Esophagus muscularis mucosa (tissue), 4 donors: ENCODE measurements at places on chromosomes 4 and X. TPM values are rescaled to one million over a fixed set of nuclear protein-coding genes. Genes with fewer than 3 reads are reported as not detected.

DNA sequence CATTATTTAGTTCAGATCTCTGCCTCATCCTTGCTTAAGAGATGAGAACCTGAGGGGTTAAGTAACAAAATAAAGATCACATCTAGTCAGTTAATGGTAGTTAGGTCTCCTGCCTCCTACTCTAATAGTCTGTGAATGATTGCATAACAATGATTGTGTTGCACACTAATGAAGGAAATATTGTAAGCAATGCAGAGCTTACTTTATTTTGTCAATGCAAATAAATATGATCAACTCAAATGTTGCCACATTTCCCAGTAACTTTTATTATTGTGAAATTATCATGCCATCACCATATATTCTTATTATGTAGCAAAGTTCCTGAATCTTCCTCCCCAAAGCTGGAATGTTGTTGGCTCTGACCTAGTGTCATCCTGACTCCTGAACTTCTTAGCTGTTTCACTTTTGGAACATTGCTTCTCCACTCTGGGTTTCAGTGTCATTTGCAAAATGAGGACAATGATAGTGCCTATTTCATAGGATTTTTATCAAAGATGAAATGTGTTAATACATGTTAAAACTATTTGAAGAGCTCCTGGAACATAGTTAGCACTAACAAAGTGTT is 17.0 kb upstream of the GABRA4 start:
- no peak for DNase-seq

GRCh38 chrX:10615931-10616774 is 4.2 kb downstream of the MID1 start:
- no peak for DNase-seq

The CLIC2 gene
- 12.0 TPM for total RNA-seq

The FOXR2 gene
- total RNA-seq = not detected

The MAGEB10 gene
- not detected for total RNA-seq

DNA sequence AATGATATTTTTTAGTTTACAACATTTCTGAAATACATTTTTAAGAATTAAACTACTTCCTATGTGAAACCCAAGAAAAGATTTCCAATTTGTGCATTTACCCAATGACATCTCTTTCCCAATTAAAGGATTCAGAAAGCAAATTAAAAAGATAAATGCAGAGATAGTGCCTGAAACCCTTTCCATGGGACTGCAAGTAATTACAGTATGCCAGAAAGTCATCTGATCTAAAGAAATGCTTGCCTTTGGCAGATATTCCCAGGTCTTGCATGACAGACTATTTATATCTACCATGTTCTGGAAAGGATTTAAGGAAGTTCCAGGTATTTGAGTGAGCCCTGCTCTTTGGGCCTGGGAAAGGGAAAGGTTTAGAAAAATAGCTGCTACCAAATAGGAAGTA is 41.6 kb upstream of the CXorf38 start:
- DNase-seq = no peak

The CXCL8 gene
- not detected for total RNA-seq

- DNase-seq = no peak
Measured at GRCh38 chrX:108064613-108065012, 19.7 kb downstream of the VSIG1 start.
